ENCODE measurements at places on chromosomes 6 and 20.

DNA sequence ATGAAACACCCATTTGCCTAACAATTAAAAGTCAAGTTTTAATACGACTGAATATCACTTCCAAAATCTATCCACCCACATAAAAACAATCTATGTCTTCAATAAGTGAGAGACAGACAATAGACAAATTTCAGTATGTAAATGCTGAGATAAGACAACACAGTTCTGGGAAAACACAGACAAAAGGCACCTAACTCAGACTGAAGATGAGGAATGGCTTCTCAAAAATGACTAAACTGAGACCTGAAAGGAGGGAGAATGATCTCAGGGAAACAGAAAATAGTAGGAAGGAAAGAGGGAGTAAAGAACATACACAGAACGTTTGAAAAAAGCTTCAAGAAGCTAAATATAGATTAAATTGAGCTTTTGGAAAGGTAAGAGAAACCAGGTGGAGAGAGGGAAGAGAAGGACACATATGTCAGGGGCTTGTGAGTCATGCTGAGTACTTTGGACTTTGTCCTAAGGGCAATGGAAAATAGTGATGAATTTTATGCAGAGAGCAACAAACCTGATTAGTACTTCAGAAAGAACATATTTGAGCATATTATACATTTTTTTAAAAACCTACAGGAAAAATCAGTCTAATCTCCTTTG lies 16.1 kb downstream of the LMBRD1 start:
- DNase-seq, result no peak

GRCh38 chr6:31737315-31737990 lies 1.1 kb upstream of the CLIC1 start:
- no peak for DNase-seq

- no peak for DNase-seq
Measured at GRCh38 chr6:113854531-113855499, 2.3 kb upstream of the MARCKS start.

DNA sequence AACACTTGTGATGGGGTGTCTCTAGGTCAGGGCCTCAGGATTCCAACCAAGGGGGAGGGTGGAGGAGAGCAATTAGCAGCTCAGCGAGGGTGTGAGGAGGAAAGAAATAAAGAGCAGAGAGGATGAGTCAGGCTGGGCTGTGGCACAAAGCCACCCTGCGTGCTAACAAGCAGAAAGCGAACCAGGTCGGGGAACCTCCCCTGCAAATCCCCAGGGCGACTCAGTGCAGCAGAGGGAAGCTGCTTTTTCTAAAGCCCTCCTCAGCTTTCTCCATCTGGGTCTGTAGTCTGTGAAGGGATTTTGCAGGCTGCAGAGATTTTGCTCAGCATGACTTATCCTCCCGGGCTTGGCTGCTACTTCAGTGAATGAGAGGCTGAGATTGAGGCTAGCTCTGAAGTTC lies 6.6 kb upstream of the SPO11 start:
- no peak for DNase-seq

- no peak for DNase-seq
Measured at GRCh38 chr6:132236281-132236680, 165.0 kb downstream of the MOXD1 start.

- no peak for DNase-seq
Measured at GRCh38 chr20:40668449-40669228, 20.4 kb downstream of the MAFB start.

DNA sequence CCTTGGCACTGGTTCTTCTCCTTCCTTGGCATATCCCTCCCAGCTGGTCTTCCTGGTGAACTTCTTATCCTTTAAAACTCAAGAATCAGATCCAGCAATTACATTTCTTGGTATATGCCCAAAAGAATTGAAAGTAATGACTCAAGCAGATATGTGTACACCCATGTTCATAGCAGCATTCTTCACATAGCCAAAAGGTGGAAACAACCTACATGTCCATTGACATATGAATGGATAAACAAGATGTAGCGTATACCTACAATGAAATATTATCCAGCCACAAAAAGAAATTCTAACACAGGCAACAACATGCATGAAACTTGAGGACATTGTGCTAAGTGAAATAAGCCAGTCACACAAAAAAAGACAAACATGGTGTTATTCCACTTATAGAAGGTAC lies 103.7 kb upstream of the NT5E start:
- DNase-seq, result no peak

DNA sequence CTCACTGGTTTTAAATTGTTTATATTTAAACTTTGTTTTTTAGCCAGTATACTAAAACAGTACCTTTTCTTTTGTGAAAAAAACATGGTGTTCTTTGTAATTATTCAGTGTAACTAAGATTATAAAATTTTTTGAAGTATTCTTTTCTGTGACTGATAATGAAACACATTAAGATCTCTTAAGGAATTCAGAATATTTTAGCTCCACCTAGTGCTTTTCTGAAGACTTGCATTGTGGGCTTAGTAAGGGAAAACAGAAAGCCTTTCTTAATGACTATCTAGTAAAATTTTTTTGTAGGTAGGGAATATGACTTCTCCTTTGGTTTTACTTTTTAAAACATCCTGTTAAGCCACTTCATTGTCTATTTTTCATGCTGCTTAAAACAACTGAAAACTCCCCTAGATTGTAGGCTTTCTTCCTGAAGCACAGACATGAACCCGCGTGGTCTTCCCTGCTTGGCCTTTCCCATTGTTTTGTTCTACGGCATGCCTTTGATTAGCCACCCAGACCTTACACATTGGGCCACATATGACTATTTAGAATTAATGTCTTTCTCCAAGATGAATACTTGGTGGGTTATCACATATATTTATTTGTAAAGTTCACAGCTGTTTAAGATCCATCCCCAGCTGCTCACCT lies 72.1 kb downstream of the AFDN start:
- DNase-seq, result no peak

GRCh38 chr6:6683969-6684833 lies 95.7 kb downstream of the LY86 start:
- DNase-seq, result no peak
